C1 segment of cervical spinal cord (tissue), 14 donors: ENCODE measurements at places on chromosomes 6 and 20.

GRCh38 chr6:52260634-52261033, 16.3 kb upstream of the IL17F start:
- no peak for DNase-seq

DNA sequence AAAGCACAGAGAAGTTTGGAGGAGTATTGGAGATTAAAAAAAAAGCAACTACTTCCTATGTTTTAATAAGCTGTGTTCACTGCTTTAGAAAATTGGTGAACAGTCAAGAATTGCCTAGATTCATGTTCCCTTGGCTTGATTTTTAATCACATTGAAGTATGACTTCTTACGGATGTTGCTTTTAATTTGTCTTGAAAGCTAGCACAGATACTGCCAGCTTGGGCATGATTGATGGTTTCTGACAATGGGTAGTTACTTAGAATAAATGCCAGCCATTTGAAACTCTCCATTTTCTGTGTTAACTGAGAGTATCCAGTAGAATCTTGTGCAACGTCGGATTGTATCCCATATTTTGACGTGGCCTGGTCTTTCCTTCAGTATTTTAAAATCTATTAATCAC, 178.0 kb downstream of the DTNBP1 start:
- DNase-seq = no peak

GRCh38 chr6:143965503-143966171, 42.4 kb downstream of the PLAGL1 start:
- DNase-seq = no peak

GRCh38 chr6:144756469-144756868, 471.3 kb downstream of the UTRN start:
- no peak for DNase-seq

GRCh38 chr6:153817173-153817572, 221.9 kb upstream of the OPRM1 start:
- no peak for DNase-seq

DNA sequence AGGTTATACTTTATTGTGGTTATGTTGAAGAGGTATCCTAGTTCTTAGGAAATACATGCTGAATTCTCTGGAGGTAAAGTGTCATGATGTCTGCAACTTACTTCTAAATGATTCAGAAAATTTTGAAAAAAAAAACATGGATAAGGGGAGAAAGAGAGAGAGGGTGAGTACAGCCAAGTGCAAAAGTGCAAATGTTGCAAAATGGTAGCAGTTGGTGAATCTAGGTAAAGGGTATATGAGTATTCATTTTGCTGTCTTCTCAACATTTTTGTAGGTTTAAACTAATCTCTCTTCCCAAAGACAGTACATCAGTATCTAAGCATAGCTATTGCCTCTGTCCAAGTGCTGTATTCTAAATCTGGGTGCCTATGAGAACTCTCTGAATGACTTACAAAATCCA, 579.4 kb upstream of the CHD6 start:
- no peak for DNase-seq

DNA sequence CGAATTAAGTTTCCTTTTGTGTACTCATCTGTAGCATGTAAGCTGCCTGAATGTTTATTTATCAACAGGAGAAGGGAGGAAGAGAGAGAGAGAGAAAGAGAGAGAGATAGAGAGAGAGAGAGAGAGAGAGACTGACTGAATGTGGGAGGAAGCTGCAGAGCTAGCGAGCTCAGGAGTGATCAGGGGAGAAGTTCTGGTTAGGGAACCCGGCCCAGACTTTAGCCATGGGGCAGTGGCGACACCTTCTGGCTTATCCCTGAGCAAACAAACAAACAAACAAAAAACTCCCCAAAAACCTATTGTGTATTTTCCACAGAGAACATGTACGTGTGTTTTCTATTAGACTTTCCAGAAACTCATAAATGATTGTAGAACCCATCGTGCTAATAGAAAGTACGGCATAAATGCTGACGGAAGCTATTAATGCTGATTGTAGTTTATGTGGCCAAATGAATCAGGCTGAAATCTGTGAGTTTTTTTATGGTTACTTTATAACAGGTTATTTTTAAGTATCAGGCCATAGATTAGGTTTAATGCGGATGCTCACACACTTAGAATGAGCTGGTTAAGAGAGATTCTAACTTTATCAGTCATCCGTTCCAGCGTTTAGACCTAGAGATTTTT, 92.8 kb downstream of the CLIC5 start:
- DNase-seq = peak; percentile 29

GRCh38 chr20:40776466-40777457, 87.7 kb upstream of the MAFB start:
- DNase-seq = no peak

DNA sequence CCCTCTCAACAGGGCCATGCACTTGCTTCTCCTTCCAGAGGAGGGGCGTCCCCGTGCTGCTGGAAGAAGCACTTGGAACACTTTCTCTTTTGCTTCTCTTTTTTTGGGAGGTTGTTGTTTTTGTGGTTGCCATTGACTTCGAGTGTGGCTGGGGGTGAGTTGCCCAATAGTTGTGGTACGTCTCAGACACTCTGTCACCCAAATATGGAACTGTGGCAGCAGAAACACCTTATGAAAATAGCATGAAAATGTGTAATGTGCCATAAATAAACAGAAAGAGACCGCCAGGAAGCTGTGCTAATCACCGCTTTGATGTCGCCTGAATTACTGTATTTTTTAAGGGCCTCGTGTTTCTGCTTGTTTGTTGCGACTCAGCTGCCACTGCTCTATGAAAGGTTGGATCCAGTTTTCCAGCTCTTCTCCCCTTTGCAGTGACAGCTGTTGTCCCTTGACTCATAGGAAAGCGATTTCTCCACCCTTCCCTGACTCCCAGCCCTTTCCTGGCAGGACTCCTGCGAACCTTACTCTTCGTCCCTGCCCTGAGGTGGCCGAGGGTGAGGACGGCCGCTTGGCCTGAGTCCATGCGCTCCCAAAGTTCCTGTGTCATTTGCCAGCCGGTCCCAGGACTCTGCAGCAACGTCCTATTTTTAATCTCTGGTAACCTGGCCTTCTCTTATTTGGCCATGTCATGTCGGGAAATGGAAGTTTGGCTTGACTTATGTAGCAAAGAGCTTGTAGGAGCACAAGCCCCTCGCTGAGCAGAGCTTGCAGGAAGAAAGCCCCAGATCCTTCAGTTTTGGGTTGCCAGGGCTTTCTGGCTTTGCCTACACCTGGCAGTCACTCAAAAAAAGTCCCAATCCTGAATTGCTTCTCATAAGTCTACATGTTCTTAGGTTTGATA, 694.6 kb downstream of the QKI start:
- DNase-seq = peak; percentile 59

- DNase-seq = no peak
Measured at GRCh38 chr20:34412453-34412852, 49.4 kb downstream of the ITCH start.

GRCh38 chr6:44917430-44917829, 410.7 kb upstream of the RUNX2 start:
- DNase-seq = no peak

GRCh38 chr6:45415788-45416518, 38.2 kb upstream of the SUPT3H start:
- DNase-seq = no peak

DNA sequence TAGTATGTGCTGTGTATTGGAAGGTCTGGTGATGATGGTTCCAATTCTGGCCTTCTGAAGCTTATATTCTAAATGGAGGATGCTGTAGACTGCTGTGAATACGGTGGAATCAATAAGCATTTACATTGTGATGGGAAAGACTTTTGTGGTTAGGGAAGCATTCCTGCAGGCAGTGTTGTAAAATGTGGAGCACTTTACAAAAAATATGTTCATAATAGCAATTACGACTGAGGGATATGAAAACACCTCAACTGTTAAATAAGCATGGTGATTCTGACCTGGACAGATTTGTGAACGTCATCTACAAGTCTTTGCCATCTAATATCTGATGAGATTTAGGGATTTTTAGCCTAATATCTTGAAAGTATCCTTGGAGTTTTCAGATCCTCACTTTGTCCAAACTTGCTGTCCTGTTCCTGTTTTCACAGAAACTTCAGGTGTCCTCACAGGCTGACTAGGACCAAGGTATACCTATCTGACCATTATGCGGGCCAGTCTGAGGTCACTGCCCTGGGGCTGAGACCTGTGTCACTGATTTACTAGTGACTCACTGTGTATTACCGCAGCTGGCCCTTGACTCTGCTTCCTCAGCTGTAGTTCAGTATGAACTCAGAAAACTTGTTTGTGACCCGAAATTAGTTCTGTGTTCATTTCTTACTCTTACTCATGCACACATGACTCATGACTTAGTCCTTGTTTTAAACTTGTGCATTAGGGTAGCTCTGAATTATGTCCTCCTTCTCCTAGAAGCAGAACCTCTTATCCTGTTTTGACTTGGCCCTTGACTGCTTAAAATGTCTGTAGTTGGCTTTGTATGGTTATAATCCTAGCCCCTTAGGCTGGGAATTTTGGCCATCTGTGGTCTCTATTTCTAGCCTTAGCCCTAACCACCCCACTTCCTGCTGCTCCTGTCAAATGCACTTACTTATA, 343.0 kb downstream of the CDKAL1 start:
- no peak for DNase-seq

GRCh38 chr6:74609871-74610270, 596.0 kb downstream of the COL12A1 start:
- DNase-seq = no peak

DNA sequence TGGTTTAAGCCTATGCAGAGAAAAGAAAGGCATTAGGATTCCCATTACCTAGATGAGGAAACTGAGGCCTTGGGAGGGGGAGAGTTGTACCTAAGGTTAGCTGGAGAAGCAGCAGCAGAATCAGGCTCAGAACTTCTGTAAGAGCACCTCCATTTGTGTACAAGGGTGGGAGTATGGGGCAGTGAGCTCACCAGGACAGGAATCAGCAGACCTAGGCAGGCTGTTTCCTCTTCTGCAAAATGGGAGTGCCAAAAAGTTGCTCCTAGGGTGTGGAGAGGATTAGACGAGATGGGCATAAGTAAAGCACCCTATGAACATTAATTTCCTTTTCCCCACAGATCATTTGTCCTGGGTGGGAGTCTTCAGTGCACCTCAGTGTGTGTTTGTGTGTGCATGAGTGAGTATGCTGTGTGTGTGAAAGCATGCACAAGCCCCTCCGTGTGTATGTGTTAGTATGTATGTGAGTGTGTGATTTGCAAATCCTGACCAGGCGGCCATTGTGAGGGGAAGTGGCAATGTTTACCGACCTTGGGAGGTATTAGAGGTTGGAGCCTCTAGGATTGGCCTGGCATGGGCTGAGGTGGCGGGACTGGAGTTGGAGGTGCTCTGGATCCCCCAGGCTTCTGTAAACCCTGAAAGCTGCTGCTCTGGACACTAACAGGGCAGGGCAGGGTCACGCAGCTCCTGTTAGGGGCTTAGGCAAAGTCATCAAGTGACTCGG, 78.8 kb downstream of the VEGFA start:
- DNase-seq = no peak

GRCh38 chr6:23566418-23566817, 559.6 kb upstream of the NRSN1 start:
- DNase-seq = no peak

DNA sequence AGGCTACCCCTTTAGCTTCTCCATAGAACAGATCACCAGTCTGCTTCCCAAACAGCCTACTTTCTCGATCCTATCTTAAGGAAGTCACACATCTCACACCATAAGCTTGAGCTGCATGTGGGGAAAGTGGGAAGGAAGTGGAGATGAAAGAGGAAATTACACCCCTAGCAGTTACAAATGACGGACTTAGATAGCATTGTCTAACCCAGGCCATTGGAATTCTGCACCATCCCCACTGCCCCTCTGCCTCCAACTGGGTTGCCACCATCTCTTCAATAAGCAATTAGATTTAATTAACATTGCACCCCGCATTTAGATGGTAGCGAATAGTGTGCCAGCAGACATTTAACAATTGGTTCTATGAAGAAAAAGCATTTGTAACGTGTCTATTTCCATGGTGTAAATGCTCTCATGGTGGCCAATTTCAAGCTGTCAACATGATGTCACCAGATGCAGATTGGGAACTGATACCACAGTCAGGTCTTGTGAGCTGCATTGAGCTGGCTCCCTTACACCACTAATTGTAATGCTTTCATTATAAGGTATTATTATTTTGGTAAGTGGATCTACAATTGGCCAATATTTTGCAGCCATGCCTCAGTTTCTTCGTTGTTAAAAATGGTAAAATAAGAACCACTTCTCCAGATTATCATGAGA, 124.7 kb downstream of the CD24 start:
- DNase-seq = no peak

GRCh38 chr6:82068721-82069120, 178.8 kb downstream of the IBTK start:
- no peak for DNase-seq

- DNase-seq = no peak
Measured at GRCh38 chr20:59448851-59449444, 148.5 kb downstream of the EDN3 start.

DNA sequence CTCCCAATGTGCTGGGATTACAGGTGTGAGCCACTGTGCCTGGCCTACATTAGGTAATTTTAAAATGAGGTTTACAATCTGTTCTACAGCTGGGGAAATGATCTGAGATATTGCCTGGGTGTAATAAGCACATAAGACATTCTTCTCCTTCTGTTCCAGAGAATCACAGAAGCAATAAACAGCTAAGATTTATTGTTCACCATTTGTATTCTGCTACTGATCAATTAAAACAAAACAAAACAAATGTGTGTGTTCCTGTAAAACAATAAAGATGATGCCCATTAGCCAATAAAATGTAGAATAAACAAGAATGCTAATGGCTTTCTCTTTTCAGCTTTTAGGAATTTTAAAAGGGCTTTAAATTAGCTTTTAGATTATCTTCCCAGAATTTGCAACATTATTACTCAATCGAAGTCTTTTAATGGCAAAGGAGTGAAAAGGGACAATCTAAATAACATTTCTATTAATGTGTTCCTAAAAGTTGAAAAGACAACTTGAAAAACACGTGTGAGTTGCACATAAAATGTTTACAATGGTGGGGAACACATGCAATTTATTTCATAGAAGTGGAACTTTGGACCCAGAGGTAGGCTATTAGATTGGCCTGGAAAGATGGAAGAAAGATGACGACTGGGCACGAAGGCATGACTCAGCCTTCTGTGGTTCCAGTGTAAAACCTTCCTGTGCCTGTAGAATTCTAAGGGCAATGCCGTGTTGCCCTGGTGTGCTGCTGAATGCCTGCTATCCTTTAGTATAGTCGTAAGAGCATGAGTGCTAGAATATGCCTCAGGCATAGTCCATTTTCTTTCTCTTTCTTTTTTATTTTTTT, 29.0 kb upstream of the DEK start:
- DNase-seq = no peak
